AG04450 (cell line): ENCODE measurements at places on chromosomes 3 and 15.
A peak's percentile ranks its signal among the peaks of the same experiment; 100 is the strongest.

DNA sequence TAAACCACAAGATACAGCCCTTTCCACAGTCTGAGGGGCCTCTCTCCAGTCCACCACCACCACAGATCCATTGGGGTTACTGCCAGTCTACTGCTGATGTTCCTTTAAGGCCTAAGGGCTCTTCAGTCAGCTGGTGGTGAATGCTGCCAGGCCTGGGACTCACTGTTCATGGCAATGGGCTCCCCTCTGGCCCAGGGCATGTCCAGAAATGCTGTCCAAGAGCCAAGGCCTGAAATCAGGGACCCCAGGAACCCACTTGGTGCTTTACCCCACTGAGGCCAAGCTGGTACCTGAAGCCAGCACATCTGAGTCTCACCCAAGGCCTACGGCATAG lies 128.6 kb upstream of the CBLB start:
- DNase-seq, result no peak

- no peak for DNase-seq
These were observed 80.5 kb downstream of the TOP2B start for GRCh38 chr3:25584011-25584789.

DNA sequence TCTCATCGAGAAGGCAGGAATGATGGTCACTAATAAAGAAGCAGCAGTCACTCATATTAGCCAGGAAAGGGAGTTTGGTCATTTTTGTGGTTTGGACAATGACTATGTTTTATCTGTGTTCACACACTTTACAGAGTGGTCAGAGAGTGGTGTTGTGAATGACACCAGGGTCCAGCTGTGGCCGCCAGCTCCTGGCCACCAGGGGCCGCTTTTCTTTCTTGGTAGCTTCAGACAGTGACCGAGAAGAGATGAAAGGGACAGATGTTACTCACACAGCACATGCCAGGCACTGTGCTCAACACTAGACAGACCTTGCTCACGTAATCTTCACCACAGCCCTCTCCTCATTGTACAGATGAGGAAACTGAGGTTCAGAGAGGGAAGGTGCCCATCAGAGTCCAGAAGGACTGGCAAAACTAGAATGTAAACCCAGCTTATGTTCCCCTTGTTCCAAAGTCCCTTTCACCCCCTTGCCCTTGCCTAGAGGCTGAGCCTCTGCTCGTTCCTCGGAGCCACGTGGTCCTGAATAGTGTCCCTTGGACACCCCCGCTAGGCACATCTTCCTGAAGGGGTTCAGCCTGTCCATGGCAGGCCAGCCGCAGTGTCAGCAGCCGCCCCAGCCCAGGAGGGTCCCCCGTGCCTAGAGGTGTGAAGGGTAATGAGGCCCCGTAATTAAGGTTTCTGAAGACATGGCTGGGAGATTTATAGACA lies 55.6 kb downstream of the CYP11A1 start:
- DNase-seq, result no peak

- DNase-seq, result no peak
These were observed 920.7 kb upstream of the NR2F2 start for GRCh38 chr15:95409626-95410310.

- DNase-seq, result no peak
These were observed 3.0 kb upstream of the TLE3 start for GRCh38 chr15:70100474-70101341.

- DNase-seq, result no peak
These were observed 15.5 kb downstream of the SCN10A start for GRCh38 chr3:38800511-38800910.

- DNase-seq, result no peak
These were observed 24.2 kb downstream of the UBE2Q2 start for GRCh38 chr15:75867449-75867848.

DNA sequence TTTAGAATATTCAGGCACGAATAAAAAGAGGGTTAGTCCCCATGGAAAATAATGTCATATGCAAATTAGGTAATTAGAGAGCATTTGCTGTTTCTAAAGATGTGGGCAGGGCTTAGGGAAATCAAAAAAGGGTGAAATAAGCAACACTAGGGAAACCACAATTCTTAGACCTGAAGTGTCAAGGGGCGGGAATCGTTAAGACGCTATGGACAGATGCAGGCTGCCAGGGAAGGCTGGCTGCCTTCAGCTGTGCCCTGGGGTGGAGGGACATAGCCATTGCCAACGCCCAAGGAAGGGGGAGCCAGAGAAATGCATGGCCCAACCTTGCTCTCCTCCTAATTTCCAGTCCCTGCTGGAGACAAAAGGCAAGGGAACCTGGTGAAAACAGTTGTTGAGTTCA lies 141.7 kb upstream of the PROK2 start:
- no peak for DNase-seq

DNA sequence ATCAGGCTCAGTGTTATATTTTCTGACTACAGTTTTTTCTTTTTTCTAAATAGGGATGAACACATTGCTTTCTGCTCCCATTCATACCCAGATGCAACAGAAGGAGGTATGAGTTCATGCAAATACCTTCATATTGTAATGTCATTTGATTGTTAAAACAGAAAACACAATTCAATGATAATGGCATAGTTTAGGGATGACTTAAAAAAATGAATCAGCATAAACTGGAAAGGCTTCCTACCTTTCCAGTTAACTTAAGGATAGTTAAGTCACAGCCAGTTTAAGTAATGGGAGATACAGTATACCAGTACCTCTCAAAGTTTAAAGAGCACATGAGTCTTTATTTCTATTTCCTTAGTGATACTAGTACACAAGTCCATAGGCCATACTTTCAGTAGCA lies 24.9 kb downstream of the KNL1 start:
- no peak for DNase-seq

DNA sequence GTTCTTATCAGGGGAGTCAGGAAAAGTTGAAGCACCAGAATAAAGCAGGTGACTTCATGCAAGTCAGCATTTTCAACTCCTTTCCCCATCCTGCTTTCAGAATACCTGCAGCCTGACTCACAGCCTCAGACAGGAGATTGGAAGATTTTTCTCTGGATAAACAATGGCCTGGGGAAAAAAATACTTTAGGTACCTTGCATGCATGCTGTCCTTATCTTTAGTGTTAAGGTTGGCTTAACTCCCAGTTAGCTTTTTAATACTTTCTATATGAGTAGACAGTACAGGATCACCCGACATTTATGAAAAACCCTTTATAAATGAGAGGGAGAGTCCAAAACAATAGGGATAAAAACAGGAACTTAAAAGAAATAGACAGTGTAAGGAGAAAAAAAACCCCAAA lies 53.6 kb downstream of the PAK2 start:
- peak; percentile 75 for DNase-seq

DNA sequence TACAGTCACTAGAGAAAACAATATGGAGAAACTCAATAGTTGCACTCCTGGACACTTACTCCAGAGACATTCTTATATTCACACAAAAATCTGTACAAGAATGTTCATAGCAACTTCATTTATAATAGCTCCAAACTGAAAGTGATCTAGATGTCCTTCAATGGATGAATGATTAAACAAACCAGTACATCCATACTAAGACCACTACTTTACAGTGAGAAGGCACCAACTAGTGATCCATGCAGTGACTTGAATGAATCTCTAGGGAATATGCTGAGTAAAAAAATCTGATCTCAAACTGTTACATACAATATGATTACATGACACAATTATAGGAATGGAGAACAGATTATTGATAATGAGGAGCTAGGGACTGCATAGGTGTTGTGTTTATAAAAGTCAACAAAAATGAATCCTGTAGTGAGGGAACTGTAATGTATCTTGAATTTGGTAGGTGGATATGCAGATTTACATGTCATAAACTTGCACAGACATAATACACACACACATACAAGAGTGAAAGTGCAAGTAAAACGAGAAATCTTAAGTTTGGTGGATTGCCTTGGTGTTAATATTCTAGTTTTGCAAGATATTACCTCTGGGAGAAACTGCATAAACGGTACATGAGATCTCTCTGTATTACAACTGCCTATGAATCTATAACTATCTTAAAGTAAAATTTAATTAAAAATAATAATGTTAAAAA lies 85.7 kb downstream of the SPATA16 start:
- DNase-seq, result no peak

DNA sequence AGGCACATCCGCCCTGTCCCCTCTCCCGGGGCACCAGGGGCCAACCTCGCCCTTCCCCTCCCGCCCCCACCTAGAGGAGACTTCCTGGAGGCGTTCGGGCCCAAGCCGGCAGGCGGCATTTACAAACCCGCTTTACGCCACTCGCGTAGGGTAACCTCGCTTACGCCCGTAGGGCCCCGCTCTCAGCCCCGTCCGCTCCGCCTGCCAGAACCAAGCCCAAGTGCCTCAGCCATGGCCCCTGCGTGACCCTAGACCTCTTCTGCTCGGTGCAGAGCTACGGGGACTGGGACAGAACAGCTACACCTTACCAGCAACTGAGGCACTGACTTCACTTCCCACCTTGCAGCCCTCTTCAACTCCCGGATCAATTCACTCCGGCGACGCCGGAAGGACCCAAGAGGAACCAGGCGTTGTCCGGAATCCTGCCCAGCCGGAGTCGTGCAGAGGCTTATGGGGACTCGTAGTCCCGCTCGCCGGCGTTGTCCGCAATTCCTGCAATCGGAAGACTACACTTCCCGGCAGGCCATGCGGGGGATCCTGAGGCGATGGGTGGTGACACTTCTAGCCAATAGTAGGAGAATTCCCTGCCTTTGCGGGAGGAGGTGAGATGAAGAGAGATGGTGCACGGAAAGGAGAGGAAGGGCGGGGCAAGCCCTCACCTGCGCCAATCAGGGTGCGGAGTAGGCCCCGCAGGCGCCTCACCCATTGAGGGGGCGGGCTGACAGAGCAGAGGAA lies at the start of gene PDCD10:
Gene PDCD10 (minus strand): TSS at position 395 of the 735 bp plus-strand sequence. CDS start 14,735 bp downstream, outside the sequence.
- peak; percentile 96 for DNase-seq

- no peak for DNase-seq
These were observed 161.0 kb downstream of the NAALADL2 start for GRCh38 chr3:175020101-175020500.

GRCh38 chr3:9507586-9508578 lies 45.7 kb downstream of the LHFPL4 start:
- DNase-seq, result no peak

DNA sequence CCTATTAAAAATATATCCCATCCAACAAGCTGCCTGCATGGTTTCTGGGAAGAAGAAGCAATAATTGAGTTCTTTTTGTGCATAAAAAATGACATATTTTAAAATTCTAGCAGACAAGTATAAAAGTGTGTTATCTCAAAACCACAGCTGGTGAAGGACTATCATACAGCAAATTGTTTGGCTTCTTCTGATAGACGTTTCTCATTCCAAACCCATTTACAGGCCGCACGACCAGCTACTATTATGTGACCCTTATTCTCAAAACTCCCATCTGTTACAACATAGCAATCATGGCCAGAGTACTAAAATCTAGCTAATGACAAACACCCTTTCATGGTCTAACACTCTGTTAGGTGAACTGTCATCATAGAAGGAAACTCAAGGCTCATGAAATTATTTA lies 21.7 kb downstream of the ETFA start:
- DNase-seq, result no peak
